Suprapubic skin (tissue), 4 donors: ENCODE measurements at places on chromosomes 1 and 21.

- DNase-seq: no peak
These were observed 9.7 kb upstream of the ATAD3B start for GRCh38 chr1:1461721-1462317.

DNA sequence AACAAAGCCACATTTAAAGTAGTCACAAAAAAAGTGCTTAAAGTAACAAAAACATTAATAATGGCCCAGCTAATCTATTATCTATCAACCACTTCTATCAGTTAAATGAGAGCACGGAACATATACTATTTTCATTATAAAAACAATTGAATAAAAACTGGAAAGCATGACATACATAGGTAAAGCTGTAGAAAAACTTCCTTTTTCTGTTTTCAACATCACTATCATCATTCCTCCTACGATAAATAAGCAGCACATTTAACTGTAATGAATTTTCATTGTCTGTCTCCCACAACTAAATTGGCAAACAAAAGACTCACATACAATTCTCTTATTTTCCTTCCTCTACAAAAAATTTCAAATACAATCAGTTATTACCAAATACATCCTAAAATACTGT is 96.4 kb upstream of the DPH5 start:
- no peak for DNase-seq

DNA sequence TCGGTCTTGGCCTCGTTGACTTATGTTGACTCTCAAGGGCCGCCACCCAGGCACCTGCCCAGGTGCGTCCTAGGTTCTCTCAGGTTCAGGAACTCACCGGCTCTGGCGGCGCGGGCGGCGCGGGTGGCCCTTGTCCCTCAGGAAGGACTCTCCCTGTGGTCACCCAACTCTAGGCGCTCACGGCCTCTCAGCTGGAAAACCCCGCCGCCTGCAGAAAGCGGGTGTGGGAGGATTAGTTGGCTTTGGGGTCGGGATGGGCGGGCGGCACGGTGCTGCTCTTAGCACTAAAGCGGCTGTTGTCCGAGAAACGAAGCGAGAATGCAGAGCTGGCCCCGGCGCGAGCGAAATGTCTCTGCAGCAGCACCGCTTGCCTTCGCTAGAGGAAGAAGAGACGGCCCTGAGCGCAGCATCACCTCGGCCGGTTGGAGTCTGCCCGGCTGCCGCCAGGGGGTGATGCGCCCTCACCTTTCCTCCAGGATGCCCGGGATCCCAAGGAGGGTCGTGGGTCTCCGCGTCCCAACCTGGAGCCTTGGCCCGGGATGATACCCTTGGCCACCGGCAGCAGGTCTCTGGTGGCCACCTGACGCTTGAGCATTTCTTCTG is 8.1 kb upstream of the TADA1 start:
- DNase-seq: no peak

GRCh38 chr1:184958554-184959353 is 15.6 kb downstream of the NIBAN1 start:
- DNase-seq: no peak

- DNase-seq: no peak
These were observed 633.8 kb downstream of the NCAM2 start for GRCh38 chr21:21631961-21632360.
